Stimulated activated CD4-positive, alpha-beta T cell treated with anti-CD3 and anti-CD28 coated beads, TNF-alpha, amount 100 ng/mL, for 24 hours (primary cell): ENCODE measurements at places on chromosomes 5 and 9.
A peak's percentile ranks its signal among the peaks of the same experiment; 100 is the strongest.

GRCh38 chr5:117999939-118000549 lies 988.3 kb downstream of the DTWD2 start:
- DNase-seq: no peak

DNA sequence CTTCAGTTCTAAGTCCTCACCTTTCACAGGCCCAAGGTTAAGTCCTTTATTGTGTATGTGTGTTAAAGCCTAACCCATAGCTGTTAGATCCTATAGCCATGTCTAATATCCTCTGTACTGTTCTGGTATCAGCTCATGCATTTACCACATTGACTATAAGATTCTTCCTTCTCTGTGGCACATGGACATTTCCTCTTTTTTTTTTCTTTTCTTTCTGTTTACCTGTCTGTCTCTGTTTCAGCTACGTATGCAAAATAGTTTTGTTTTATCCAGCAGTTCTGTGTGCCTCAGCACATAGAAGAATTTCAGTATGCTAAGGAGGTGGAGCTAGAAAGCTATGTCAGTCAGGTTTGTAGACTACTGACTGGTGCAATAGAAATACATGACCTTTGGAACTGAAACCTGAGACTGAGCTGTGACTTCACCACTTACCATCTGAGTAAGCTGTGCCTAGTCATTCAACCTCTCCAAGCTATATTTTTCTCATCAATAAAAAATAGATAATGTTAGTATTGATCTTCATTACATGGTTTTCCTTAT lies 155.6 kb upstream of the VLDLR start:
- no peak for DNase-seq

GRCh38 chr9:12774861-12775678 lies at the start of gene LURAP1L:
TSS of gene LURAP1L (plus strand) at chr9:12775020. CDS start at chr9:12775716, 696 bp downstream.
- DNase-seq: no peak

GRCh38 chr9:99513441-99514112 lies 291.5 kb downstream of the SEC61B start:
- DNase-seq: no peak

DNA sequence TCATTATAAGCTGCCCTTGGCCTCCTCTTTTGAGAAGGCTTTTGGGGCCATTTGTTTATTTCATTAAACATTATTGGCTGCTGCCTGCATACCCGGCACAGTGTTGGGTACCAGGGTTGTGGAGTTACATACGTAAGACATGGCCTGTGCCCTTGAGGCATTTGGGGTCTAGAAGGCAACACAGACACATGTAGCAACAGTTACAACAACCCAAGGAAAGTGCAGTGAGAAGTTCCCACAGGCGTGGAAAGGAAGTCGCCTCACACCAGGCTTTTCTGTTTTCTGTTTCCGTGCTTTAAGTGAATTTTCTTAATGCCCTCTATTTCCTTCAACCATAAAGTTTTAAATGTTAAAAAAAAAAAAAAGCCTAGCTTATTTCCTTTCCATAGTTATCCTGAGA lies 47.4 kb downstream of the GALNT10 start:
- DNase-seq: no peak

- no peak for DNase-seq
These were observed 23.3 kb downstream of the SPRY4 start for GRCh38 chr5:142301540-142301939.

DNA sequence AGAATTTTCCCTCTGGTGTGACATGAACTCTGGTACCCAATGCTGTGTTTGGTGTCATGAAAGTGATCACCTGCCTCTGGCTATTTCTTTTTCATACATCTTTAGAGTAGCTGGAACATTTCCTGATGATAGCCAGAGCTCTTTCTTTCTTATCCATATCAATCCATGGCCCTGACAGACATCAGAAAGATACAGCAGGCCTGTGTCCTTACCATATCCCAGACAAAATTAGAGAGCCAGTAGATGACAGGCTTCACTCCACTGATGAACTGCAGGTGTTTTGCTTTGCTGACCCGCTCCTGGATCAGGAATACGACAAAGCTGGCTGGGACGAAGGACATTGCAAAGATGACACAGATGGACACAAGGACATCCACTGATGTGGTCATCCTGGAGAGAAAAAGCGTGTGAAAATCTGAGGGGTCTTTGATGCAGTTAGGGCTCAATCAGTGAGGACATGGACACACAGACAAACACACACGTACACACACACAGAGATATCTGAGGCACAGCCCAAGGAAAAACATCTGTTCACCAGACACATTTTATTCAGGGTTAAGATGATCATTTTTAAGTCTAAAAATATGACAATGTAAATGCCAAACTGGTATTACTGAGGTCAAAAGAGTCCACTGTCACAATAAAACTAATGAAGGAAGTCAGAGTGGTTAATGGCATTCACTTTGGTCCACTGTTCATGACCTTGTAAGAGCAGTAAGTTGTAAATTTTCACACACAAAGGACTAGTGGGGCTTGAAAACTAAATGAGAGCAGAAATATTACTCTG lies 34.5 kb downstream of the NIPSNAP3B start:
- no peak for DNase-seq

GRCh38 chr5:142295960-142296860 lies 28.6 kb downstream of the SPRY4 start:
- no peak for DNase-seq

GRCh38 chr9:109403116-109403515 lies 82.3 kb upstream of the EPB41L4B start:
- DNase-seq: no peak

DNA sequence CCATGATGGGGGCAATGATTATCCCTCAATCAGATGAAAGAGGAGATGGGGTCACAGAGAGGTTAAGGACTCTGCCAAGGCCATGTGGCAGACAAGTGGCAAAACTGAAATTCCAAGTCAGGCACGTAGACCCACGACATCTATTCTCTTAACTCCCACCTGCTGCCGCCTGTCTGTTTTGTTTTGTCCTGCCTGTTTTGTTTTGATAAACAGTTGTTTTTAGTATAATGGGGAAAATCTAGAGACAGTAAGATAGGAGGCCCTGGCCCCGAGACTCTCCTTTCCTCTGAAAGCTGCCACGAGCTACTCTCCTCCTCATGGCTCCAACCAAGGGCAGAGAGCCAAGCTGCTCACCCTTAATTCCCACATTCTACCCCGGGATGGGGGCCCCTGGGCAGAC lies 4.9 kb downstream of the FSTL4 start:
- DNase-seq: no peak

DNA sequence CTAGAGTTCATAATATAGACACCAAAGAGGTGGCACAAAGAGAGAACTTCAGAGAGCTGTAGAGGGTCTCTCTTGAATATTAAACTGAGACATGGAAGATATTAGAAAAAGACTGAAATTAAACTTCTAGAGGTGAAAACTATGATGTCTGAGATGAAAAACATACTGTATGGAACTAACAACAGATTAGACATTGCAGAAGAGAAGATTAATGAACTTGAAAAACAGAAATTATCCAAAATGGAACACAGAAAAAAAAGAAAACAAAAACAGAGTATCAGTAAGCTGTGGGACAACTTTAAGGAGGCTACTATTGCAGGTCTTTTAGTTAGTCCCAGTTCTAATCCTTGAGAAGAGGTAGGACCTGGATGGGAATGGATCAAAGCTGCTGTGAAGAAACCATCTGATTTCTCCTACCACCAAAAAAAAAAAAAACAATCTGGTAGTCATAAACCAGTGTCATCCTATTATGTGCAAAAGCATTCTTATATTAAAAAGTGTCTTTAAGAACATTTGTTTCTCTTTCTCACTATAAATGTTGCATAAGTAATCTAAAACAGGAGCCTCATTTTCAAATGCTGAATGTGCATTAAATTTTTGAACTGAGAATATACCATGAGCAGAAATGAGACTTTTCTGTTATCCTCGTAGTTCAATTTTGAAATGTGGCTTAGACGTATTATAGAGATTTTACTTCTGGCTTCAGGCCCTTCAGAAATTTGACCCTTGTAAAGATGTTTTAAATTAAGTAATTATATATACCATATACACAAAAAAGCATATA lies 96.2 kb downstream of the ERMP1 start:
- no peak for DNase-seq

GRCh38 chr5:129718471-129719090 lies 29.3 kb upstream of the MINAR2 start:
- DNase-seq: no peak

GRCh38 chr5:174589599-174589998 lies 134.8 kb upstream of the MSX2 start:
- no peak for DNase-seq

DNA sequence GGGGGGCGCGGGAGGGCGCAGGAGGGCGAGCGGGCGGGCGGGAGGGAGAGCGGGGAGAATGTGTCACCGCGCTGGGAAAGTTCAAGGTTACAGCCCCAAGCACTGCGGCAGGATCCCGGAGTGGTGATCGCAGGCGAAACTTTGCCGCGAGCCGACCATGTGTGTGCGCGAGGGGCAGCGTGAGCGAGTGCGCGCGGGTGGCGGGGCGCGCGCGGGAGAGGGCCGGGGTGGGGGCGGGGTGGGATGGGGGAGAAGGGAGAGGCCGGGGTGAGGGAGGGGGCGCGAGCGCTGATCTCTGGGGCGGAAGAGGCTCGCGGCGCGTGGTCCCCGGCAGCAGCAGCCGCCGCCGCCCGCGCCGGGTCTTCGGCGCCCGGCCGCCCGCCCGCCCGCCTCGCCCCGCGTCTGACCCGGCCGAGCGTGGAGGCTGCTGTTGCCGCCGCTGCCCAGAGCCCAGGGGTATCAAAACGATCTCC lies at the start of gene NFIB:
Gene NFIB, minus strand, starts transcription at position 191 of the 473 bp plus-strand sequence. CDS start 630 bp downstream, outside the sequence.
- no peak for DNase-seq

- DNase-seq: no peak
These were observed 81.1 kb upstream of the NR3C1 start for GRCh38 chr5:143484601-143485000.

GRCh38 chr9:1941989-1942388 lies 73.2 kb upstream of the SMARCA2 start:
- DNase-seq: no peak

DNA sequence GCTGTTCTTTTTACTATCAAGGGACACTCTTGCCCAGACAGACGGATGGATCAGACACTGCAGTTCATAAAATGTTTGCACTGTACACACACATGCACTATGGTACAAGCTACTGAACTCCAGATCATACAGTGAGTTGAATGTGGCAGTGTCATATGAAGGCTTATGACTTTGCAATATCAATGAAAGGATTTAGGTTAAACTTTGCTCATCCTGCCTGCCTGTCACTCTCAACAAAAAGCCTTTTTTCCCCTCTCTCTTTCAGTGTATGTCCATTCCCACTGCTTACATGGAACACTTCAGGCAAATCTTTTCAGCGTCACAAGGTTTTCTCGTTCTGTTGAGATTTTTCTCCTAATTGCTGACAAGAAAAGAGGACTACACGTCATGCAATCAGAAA lies 97.4 kb downstream of the BNC2 start:
- DNase-seq: no peak

DNA sequence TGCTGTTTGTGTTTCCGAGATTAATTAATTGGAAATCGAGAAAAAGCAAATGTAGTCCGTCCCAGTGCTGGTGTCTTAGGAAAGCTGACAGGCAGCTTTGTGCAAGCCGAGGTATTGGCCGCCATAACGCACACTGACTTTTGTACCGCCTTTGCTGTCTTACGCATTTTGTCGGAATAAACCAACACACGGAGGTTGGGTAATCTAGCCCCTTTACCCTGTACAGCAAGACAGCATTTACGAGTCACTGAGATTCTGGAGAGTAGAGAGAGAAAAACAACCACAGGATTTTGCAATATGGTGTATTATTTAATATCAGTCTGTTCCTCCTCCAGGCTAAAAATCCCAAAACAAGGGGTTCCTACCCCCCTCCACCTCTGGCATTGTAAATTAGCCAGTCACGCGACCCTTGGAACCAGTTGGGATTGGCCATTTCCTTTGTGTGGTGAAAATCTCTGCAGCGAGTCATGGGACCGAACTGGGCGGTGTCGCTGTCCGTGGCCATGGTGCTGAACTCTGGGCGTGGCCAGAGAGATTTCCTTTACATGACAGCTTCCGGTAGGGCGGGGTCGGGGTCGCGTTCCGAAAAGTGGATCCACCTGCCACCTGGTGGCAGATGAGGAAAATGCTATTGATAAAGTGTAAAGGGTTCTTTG lies 10.3 kb upstream of the PCDHB1 start:
- DNase-seq: peak; percentile 45

DNA sequence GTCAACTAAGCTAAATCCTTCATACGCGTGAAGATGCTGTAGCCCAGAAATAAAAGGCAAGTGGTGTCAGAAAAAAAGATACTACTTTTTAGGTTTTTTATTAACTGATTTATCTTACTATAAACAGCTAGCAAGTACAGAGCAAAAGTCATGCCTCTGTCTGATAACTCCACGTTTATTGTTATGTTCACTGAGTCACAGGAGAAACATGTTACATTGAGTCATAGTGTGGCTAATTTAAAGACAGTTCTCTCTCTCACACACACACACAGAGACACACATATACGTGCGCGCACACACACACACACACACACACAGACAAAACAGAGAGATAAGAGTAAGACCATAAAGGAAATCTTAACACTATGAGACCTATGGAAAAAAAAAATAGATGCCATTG lies 770.0 kb upstream of the CDH10 start:
- DNase-seq: no peak

- DNase-seq: peak; percentile 31
These were observed 19.2 kb upstream of the CD180 start for GRCh38 chr5:67215519-67216471.

DNA sequence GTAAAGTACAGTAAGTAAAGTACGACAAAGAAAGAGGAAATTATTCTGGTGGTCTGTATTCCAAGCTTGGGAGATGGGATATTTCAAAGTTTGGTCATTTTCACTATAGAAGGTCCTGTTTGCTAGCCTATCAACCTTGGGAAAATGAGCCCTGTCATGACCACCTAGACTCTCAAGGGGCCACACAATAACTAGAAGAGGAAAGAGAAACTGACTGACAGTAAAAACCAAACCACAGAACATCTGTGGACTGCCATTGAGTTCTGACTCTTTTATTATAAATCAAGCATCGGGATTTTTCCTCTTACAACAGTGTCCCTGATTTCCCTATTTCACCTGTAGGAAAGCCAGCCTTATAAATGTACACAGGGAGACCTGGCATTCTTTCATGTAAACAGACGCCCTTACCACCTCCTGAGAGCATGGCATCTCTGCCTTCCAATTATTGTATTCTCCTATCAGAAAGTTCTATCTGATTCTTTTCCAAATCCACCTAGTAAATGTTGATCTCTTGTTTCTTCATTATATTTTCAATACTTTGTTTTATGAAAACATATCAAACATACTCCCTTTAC lies 80.0 kb downstream of the ZNF622 start:
- DNase-seq: no peak

- DNase-seq: no peak
These were observed 49.7 kb downstream of the NKD2 start for GRCh38 chr5:1058083-1058945.

GRCh38 chr9:3241290-3241689 lies 284.5 kb downstream of the RFX3 start:
- DNase-seq: no peak

DNA sequence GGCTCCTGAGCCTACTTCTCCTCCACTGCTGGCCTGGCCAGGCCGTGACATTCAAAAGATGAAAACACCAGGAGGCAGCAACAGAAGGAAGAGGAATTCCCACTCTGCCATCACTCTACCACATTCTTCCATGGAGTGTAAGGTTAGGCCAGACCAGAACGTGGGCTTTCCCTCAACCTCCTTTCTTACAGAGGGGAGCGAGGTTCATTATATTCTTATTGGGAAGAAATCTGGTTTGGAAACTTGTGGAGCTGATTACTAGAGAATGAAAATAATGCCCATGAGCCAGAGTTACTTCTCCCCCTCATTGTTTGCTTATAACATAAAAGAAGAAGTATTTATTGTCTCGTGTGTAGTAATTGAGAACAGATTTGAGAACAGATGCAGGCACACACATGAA lies 136.3 kb upstream of the BASP1 start:
- DNase-seq: no peak
